ENCODE measurements at places on chromosomes 6 and 20. TPM values are rescaled to one million over a fixed set of nuclear protein-coding genes. Genes with fewer than 3 reads are reported as not detected.

The FAM229B gene
- 12.3 TPM for total RNA-seq

The LSM2 gene
- total RNA-seq, result 62.4 TPM

The RGS17 gene
- 8.5 TPM for total RNA-seq

The MUC22 gene
- not detected for total RNA-seq

The UNC93A gene
- not detected for total RNA-seq

The CRISP2 gene
- not detected for total RNA-seq

Measured in A549 treated with GW870086 at 1 μM for 4 hours (cell line).